Epithelial cell of alveolus of lung (primary cell): ENCODE measurements at places on chromosomes 3 and 15. TPM values are rescaled to one million over a fixed set of nuclear protein-coding genes. Genes with fewer than 3 reads are reported as not detected.

The ZNF385D gene
- 0.40 and 0.78 TPM in 2 replicates for total RNA-seq

The FBN1 gene
- 130 and 283 TPM in 2 replicates for total RNA-seq

The MAGI1 gene
- 5.8 and 6.4 TPM in 2 replicates for total RNA-seq

The TMIE gene
- 7.3 TPM in 1 of 2 replicates, not detected in the other for total RNA-seq

The SUCNR1 gene
- 0.16 and 0.26 TPM in 2 replicates for total RNA-seq

The CKMT1B gene
- 1.0 TPM in 1 of 2 replicates, not detected in the other for total RNA-seq

The FBXO45 gene
- 7.6 and 9.0 TPM in 2 replicates for total RNA-seq
